ENCODE measurements at places on chromosomes 2 and 18.

- no peak for DNase-seq
Observed at GRCh38 chr2:7089898-7090510, 172.8 kb downstream of the RNF144A start.

GRCh38 chr18:80202264-80202998 is 44.9 kb downstream of the PARD6G start:
- DNase-seq: no peak

DNA sequence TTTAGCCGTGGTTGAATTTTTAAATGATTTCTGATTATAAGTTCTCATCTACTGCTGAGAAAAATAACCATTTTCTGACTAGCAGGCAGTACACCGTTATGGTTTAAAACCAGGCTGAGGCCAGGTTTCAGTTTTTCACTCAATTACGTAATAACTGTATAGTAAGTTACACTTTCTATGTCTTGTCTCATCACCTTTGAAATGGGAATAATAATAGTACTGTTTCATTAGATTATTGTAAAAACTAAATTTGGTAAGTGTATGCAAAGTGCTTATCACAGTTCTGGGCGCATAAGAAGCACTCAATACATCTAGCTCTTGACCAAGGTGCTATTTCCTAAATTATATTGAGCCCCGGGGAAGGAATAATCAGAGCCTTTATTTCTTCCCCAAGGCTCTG is 76.8 kb downstream of the LIMS1 start:
- no peak for DNase-seq

DNA sequence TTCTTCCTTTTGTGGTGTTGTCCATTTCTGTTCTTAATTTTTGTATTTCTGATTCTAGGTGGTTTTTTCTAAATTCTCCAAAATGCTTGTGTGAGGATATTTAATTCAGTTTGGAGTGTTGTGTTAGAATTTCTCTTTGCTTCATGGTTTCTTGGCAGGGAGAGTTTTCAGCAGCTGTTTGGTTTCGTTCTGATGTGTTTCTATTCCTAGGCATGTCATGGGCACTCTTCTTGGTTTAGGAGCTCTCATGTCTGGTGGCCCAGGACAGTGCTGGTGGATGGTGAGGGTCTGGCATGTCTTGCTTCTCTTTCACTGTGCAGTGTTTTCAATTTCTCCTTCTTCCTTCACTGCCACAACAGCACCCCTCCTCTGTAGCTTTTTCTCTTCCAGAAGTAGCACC is 52.9 kb downstream of the OSBPL6 start:
- no peak for DNase-seq

- DNase-seq: no peak
Observed at GRCh38 chr2:146173934-146174333, 1654.0 kb upstream of the ZEB2 start.

DNA sequence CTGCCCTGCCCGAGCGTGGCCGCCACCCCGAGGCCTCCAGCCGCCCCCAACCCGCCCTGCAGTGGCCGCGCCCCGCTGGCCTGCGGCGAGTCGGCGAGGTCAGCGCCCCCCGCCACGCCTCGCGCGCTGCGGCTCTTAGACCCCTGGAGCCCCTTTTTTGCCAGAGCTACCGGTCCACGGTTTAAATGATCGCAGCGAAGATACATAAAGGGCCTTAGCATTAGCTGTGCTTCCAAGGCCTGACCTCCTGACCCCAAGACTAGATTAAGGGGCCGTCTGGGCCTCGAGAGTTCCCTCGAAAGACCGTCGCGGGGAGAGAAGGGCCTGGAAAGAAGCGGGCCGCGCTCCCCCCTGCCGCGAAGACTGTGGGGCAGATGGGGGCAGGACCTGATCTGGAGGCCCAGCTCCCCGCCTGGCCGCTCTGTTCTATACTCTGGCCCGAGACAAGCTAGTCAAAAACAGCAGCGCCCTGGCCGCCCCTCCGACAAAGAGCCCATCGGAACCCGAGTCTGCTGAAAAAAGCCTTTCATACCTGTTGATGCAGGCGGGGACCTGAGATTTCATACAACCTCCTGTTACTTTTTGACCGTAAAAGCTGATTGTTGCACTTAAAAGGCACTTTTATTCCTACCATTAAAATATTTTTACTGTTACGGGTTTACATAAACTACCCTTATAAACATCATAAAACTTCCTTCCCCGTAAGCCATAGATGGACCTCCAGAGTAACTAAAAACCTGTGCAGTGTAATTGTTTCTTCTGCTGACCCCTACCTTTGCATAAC is 68.7 kb upstream of the PSMD14 start:
- no peak for DNase-seq

DNA sequence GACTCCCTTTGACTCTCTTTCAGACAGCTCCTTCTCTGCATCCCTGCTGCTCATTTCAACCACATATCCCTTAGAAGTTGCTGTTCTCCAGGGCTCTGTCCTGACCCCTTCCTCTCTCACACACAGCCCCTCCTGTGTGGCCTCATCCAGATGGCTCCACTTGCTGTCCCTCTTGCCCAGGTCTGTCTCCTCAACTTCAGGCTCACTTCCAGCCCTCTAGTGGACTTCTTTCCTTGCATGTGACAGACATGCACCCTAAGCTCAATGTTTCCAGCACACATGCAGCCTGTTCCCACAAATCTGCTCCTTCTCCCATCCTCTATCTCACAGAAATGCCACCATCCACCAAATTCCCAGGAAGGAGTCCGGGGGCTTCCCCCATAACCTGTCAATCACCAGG is 9.0 kb upstream of the MRPL19 start:
- no peak for DNase-seq

GRCh38 chr18:54129448-54130067 is 94.9 kb downstream of the MBD2 start:
- no peak for DNase-seq

DNA sequence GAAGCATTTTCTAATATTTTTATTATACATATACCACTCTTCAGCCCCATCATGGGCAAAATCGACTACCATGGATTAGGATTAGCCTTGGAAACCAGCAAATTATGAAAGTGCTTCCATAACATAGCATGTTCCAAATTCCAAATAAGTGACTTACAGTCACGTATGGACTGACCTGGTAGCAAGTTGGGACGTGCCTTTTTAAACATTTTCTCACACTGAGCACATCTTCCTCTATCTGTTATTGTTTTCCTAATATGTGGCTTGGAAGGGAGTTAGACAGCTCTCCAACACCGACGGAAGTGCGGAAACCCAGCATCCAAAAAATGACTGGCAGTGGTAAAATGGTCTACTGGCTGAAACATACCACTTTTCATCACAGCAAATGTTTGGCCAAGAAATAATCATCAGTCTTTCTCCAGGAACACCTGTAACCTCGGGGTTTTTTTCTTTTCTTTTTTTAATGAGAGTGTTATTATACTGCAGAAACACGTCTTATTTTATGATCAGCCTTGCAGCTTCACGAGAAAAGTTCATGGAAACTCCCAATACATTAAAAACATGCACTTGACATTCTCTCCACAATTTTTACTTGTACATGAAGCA is 107.0 kb downstream of the IRS1 start:
- no peak for DNase-seq
